ENCODE measurements at places on chromosomes 6 and 20.

- no peak for DNase-seq
Measured at GRCh38 chr6:161073930-161074329, 82.4 kb downstream of the MAP3K4 start.

DNA sequence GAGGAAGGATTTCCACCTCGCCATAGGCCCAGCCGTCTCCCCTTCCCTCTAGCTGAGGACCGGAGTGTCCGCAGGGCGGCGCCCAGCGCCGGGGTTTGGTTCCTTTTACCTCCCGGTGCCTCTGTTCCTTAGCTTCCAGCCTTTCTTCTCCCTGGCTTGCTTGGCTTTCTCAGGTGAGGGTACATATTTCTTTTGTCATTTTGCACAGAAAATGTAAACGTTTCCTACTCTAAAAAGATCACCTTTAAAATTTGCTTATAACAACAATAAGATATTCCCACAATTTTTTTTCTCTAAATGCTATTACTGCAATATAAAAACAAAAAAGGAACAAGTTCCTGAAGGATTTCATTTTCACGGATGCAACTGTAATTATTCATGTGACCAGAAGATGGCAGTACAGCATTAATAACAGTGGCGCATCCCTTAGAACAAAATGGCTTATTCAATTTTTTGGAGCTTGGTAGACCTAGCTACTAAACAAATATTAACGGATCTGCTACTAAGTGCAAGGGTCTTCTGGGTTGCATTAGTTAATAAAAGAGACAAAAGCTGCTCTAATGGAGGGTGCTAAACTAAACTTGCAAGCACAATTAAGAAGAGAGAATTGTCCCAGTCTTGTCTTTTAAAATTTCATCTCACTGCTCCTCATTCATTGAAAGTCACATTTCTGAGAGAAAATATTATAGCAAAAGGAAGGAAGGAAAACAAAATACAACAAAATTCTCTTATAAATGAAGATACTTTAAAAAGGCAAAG lies 172.9 kb downstream of the ADGRG6 start:
- DNase-seq, result peak; percentile 21

- DNase-seq, result no peak
Measured at GRCh38 chr20:17969884-17970409, 1.1 kb downstream of the MGME1 start.

- DNase-seq, result no peak
Measured at GRCh38 chr20:51958099-51959065, 156.1 kb upstream of the SALL4 start.

GRCh38 chr20:41287327-41287726 lies 30.2 kb downstream of the ZHX3 start:
- DNase-seq, result no peak

- DNase-seq, result no peak
Measured at GRCh38 chr6:41373627-41373918, 38.2 kb downstream of the NCR2 start.

DNA sequence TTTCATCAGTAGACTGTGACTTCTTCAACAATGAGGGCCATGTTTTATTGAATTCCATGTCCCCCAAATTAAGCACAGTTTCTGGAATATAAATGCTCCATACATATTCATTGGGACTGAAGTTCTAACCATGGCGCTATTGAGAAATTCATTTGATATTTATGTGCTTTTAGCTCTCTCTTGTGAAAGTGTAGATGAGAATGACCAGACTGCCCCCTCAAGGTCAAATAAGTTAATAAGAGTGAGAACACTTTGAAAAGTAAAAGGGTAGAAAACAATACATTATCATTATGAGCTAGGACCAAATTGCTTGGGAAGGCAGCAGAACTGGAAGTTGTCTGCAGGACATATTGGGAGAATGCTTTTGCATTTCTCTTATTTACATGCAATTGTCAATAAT lies 597.9 kb downstream of the EPM2A start:
- no peak for DNase-seq

DNA sequence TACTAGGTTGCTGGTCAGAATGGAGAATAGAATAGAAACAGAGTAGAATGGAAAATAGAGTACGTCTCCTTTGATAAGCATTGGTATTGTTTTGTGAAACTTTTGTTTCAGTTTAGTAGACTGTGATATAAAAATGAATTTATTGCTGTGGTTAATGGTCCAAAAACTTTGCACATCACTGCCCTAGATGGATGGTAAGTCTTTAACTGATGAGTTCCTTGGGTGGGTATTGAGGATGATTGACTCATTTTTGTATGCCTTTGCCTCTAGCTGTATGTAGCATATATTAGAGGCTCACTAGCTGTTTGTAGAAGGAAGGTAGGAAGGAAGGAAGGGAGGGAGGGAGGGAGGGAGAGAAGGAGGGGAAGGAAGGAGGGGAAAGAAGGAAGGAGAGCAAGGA lies 48.3 kb downstream of the ZDHHC14 start:
- DNase-seq, result no peak

DNA sequence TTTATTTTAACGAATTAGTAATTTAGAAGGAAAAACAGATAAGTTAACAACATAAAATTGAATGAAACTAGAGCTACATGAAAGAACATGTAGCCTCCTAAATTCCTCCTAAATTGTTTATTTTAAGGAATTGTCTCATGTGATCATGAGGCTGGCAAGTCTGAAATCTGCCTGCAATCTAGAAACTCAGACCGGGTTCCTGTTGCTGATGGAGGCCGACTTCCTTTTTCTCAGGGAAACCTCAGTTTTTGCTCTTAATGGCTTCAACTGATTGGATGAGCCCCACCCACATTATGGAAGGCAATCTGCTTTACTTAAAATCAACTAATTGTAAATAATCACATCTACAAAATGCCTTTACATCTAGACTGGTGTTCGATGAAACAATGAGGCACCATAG lies 267.6 kb upstream of the PRND start:
- no peak for DNase-seq

GRCh38 chr6:23413327-23414050 lies 712.5 kb upstream of the NRSN1 start:
- no peak for DNase-seq

DNA sequence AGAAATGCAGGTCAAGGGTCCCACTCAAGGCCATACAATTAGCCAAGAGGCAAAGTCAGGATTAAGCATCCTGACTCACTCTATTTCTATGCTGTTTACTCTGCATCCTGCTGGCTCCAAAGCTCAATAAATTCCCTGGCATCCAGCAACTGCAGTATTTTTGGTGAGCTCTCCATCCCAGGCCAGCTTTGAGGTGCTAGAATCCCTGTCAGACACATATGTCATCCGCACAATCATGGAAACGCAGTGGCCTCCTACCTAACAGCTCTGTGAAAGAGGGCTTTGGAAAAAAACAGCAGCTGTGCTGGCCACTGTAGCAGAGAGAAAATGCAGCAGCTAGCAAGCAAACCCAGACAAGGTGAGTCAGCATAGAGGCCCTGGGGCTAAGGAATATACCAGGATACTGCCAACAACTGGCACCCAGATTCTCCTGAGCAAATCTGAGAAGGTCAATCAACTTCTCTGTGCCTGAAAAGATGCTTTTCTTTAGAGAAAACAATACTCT lies 58.4 kb downstream of the ANKEF1 start:
- no peak for DNase-seq

- DNase-seq, result no peak
Measured at GRCh38 chr6:107264357-107264840, 149.1 kb upstream of the BEND3 start.

DNA sequence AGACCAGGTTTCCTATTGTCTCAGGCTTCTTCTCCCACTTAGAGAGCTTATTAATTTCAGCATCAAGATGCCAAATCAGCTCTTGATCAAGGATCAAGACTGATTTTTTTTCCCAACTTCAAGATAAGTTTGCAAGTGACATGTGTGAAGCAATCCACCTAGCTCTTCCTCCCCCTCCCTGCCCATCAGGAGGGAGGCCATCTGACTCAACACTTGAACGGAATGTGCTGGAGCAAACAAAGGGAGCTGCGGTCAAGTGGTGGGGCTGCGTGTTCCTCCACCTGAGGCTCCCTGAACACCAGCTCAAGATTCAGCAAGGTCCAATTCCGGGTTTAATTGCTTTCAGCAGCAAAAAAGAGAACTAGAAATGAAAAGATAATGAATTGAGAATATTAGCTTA lies 38.7 kb downstream of the TTI1 start:
- DNase-seq, result no peak

- DNase-seq, result no peak
Measured at GRCh38 chr6:56280126-56280525, 32.7 kb upstream of the COL21A1 start.

- no peak for DNase-seq
Measured at GRCh38 chr6:26094036-26094435, 6.8 kb downstream of the HFE start.

GRCh38 chr6:27825025-27825793 lies 87.0 kb downstream of the OR2B2 start:
- no peak for DNase-seq

DNA sequence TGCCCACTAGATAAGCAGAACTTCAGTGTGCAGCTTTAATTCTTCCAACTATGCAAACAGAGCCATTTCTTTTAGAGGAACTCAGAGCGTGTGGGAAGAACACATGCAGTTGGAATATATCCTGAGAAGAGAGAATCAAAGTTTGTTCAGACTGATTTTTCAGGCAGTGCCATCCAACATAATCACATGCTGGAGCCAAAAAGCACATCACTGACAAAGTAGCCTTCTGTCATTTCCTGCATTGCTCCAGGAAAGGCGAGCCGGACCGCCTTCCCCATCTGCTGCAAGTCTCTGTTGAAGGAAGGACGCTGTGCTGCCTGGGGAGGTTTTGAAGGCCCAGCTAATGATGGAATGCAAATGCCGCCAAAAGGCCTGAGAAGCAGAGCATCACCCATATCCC lies 98.4 kb downstream of the DOK5 start:
- DNase-seq, result no peak

- no peak for DNase-seq
Measured at GRCh38 chr6:133681891-133682290, 207.0 kb upstream of the TCF21 start.

DNA sequence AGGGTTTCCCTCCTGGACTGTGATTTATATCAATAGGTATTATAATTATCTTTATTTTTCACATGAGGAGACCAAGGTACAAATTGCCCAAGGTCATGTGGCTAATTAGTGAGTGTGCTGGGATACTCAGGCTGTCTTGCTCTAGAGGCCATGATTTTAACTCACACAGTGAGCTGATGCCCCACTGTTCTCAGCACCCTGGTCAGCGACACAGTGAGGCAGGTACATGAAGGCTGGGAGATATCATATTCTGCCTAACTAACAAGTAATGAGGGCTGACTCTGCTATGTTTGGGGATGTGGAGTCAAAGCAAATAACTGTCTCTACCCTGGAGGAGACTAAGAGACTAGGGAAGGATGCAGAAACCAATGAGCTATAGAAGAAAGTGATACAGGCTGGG lies 501.1 kb downstream of the PTPRT start:
- DNase-seq, result no peak

GRCh38 chr6:28940294-28940857 lies 16.6 kb upstream of the TRIM27 start:
- no peak for DNase-seq

- no peak for DNase-seq
Measured at GRCh38 chr6:89482126-89482525, 49.2 kb downstream of the ANKRD6 start.

- no peak for DNase-seq
Measured at GRCh38 chr6:141726248-141726647, 406.5 kb upstream of the GJE1 start.

DNA sequence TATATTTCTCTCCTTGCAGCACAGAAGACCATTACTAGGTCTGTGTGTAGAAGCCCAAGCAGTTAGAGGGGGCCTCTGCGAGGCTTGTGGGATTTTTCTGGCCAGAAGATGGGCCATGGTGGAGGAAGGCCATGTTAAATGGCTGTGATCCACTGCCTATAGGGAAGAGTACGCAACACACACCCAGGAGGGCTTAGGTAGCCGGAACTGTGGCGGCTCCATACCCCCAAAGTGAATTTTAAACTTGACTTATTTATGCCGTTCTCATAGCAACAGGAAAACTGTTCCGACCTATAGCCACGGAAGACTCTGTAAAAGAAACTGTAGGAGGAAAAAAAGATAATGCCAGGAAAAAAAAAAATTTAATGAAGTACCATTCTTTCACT lies 69.5 kb downstream of the SLX4IP start:
- no peak for DNase-seq

DNA sequence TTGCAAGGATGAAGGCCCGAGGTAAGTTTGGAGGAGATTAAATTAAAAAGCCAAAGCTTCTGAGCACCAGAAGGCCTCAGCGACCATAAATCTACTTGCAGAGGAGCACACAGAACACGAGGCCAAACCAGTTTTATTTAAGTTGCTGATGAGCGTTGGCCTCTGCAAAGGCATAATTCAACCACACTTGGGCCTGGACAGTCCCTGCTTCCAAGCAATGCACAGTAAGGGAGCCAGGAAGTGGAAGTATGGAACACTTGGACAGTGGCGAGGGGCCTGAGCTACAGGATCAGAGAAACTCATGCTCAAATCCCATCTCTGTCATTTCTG lies 92.8 kb downstream of the PTPRT start:
- DNase-seq, result no peak

DNA sequence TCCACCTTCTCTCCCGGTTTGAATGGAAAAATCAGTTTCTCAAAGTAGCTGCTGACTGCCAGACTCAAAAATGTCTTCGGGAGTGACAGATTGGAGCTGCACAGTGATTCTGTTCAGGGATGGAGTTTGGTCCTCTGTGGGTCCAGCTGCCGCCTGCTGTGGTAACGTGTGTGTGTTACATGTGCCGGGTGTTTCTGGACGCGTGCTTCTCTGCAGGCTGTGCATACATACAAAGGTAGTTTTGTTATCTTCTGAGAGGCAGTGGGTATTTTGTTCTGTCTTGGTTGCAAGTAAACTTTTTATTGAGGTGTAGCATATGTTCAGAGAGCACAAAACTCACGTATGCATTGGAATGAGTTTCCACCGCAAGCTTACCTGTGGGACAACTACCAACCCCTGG lies 41.3 kb upstream of the NAA20 start:
- DNase-seq, result no peak

DNA sequence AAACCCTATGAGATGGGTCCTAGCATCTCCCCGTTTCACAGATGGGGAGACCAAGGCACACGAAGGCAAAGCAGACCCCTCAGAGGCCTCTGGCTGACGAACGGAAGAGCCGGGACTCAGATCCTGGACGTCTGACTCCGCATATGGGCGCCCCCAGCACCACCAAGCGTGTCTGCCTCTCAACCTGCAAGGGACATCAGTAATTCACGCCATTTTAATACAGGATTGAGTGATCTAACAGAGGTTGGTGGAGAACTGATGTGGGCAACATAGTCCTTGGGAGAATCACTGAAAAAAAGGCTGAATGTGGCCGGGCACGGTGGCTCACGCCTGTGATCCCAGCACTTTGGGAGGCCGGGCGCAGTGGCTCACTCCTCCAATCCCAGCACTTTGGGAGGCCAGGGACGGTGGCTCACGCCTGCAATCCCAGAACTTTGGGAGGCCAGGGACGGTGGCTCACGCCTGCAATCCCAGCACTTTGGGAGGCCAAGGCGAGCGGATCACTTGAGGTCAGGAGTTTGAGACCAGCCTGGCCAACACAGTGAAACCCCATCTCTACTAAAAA lies 206.6 kb downstream of the DLL1 start:
- DNase-seq, result no peak

DNA sequence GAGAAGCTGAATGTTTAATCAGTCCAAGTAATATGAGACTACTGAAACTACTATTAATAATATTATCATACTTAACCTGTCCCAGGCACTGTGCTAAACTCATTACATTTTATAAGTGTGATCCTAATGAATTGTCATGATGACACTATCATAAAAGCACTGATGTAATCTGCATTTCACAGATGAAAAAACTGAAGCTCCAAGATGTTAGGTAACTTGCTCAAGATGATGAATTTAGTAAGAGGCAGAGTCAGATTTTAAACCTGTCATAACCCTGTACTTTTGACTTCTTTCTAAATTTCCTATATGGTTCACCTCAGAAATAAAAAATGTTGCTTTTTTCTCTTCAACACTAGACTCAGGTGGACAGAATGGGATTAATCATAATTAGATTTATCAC lies 237.6 kb downstream of the ALDH8A1 start:
- no peak for DNase-seq

Data from mesothelial cell of epicardium (in vitro differentiated cells).